ENCODE measurements at places on chromosomes 4 and X.

- DNase-seq = no peak
- H3K4me3 ChIP-seq = no peak overlapping the region
- no peaks in the 10 kb centered on the region for H3K36me3 ChIP-seq
- no peak overlapping the region for H3K27ac ChIP-seq
Observed at GRCh38 chrX:133403984-133404383, 11.3 kb downstream of the GPC4 start.

DNA sequence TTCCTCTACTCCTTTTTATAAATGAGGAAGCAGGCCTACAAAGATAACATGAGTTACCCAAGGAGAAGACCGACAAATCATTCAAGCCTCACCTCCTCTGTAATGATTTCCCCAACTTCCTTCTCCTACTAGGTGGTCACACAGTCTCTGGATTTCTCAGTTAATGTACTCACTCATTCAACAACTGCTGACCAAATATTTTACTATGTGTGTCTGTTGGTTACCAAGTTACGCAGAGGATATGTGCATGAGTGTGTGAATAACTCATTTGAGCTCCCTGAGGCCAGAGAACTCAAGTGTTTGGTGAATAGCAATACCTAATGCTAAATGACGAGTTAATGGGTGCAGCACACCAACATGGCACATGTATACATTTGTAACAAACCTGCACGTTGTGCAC is 10.4 kb downstream of the CASK start:
- no peaks in the 10 kb centered on the region for H3K4me1 ChIP-seq
- H3K27me3 ChIP-seq = no peaks in the 10 kb centered on the region
- no peak overlapping the region for H3K27ac ChIP-seq
- no peak for DNase-seq

DNA sequence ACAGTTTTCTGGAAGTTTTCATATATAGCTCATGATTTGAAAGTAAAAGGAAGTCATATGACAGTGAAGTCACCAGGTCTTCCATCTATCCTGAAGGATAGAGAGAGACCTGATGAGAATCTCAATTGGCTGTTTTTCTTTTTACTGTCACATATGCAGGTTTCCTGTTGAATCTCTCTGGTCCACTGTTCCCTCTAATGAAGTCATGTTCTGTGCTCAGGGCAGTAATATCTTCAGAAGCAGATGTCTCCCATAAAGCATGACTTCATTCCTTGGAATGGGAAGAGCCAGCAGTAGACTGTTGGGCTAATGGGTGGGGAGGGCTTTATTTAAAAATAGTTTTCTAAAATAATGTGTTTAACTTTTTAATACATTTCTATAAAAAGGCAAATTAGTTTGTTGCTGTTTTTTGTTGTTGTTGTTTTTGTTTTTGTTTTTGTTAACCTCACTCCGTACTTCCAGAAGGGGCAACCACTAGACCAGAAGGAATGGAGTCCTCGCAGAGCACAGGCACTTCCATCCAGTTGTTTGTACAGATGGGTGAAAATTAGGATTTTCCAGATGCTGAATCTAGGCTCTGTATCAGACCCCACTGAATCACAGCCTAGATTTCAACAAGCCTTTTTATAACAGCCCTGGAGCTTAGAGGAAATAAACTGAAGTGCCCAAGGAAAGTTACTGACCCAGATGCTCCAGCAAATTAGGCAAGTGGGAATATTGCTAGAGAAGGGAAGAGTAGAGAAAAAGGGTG is 54.2 kb downstream of the AWAT2 start:
- no peaks in the 10 kb centered on the region for H3K36me3 ChIP-seq
- no peak overlapping the region for H3K4me3 ChIP-seq
- no peaks in the 10 kb centered on the region for H3K27me3 ChIP-seq
- no peak for DNase-seq
- no peak overlapping the region for H3K27ac ChIP-seq

DNA sequence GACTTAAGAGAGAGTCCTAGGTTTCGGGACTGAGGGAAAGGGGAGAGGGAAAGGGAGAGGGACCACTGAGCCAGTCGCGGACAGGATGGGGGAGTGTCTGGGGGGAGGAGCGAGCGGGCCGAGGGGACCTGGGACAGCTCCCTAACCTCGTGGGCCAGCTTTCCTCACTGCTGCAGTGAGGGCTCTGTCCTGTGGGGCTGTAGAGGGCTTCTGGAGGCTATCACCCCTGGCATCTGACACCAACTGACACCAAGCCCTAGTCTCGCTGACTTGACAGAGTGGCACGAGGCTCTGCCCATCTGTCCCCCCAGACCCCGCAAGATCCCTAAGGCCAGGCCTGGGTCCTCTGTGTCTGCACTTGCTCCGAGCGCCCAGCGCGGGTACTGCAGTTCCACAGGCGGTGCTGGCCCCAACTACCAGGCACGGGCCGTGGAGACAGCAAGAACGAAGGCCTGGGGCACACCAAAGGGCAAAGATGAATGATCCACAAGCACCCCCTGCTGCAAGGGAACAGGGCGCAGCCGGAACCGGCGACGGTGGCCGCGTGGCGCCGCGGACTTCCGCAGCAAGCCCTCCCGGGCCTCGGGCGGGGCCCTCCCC is 465 bp downstream of the HAUS7 start:
- H3K27me3 ChIP-seq = no peaks in the 10 kb centered on the region
- peak overlapping the region; percentile 71 for H3K4me3 ChIP-seq
- DNase-seq = no peak
- peaks cover 7% of the 10 kb centered on the region for H3K4me1 ChIP-seq

DNA sequence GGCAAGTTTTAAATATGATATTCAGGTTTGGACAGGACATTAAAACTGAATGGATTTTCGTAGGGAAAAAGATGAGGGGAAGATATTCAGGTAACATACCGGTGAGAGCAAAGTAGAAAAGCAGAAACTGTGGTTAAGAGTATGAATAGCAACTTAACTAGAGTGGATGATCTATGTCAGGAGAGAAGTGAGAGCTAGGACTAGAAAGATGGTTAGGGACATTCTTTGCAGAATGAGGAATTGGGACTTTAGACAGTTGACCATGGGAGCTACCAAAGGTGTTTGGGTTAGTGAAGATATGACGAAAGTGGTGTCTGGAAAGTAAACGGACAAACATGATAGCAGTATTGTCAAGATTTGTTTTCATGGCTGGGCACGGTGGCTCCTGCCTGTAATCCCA is 45.2 kb downstream of the ANXA5 start:
- no peak overlapping the region for H3K4me3 ChIP-seq
- no peaks in the 10 kb centered on the region for H3K27me3 ChIP-seq
- DNase-seq = no peak

GRCh38 chr4:38821739-38822138 is 17.1 kb upstream of the TLR1 start:
- peaks cover 34% of the 10 kb centered on the region for H3K36me3 ChIP-seq
- DNase-seq = no peak
- H3K4me1 ChIP-seq = peaks cover 10% of the 10 kb centered on the region

DNA sequence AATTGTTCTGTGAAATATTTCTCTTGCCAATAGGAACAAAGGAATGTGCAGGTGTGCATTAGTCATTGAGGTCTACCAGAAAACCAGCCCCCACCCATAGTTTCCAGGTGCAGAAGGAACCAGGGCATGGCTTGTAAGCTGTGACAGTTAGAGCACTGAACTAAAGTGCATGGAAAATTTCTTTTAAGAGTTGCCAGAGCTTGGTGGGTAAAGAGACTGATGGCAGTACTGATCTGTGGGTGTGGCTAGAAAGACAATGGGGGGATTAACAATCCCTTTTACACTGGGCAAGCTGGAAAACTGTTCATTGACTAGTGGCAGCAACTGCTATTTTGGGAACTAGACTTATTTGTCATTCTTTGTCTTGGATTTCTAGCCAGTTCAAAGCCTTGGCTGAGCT is 326.9 kb downstream of the PCDH19 start:
- no peak overlapping the region for H3K4me3 ChIP-seq
- no peak overlapping the region for H3K27ac ChIP-seq
- no peaks in the 10 kb centered on the region for H3K27me3 ChIP-seq
- no peaks in the 10 kb centered on the region for H3K36me3 ChIP-seq

DNA sequence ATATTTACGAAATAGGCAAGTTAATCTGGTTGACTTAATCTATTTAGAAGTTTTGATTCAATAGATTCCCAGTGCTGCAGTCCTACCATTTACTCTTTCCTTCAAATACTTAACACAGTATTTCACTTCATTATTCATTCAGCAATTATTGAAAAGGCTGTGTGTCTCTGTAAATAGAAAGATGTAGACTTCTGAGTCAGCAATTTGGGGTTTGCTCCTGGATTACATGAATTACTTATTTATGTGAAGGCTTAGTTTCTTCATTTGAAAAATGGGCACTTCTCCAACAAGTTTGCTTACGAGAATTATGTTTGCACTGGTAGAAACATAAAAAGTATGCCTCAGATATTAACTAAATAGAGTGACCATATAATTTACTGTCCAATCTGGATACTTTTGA is 17.4 kb downstream of the ADAM29 start:
- H3K27me3 ChIP-seq = no peaks in the 10 kb centered on the region
- H3K4me1 ChIP-seq = no peaks in the 10 kb centered on the region
- H3K27ac ChIP-seq = no peak overlapping the region

GRCh38 chr4:114393295-114394038 is 205.1 kb upstream of the UGT8 start:
- no peaks in the 10 kb centered on the region for H3K36me3 ChIP-seq
- no peaks in the 10 kb centered on the region for H3K4me1 ChIP-seq
- H3K4me3 ChIP-seq = no peak overlapping the region
- H3K27ac ChIP-seq = no peak overlapping the region
- no peak for DNase-seq

DNA sequence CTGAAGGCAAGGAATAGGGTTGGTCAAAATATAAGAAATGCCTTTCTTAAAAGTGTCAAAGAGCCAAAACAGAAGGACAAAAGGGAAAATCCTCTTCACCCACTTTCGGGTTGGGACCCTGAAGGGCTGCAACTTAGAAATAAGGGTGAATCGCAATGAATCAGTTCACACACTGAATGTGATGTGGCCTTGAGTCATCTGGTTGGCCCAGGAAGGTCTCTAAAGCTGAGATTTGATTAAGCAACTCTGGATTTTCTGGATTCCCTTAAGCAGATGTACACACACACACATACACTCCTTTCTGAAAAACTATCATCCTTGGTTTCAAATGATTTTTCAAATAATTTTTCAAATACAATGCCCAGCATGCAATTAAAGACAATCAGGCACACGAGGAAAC is 13.1 kb downstream of the TAB3 start:
- no peaks in the 10 kb centered on the region for H3K36me3 ChIP-seq
- DNase-seq = no peak
- H3K4me3 ChIP-seq = no peak overlapping the region

DNA sequence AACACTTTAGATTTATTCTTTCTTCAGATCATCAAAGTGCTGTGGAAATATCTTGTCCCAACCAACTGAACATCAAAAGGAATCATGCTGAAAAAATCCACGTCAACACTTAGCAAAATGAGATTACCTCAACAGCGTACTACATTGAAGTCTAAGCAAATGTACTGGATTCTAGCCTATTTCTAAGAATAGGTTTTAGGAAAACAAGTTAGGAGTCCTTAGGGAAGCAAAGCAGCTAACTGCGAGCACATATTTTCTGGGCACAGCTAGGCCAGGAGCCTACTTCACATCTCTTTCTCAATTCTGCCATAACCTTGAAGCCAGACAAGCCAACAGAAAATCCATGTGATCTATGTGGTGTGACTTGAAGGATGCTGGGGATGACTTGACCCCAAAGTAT is 22.2 kb downstream of the KDR start:
- no peak overlapping the region for H3K27ac ChIP-seq
- H3K4me3 ChIP-seq = no peak overlapping the region
- H3K36me3 ChIP-seq = no peaks in the 10 kb centered on the region
- no peak for DNase-seq

GRCh38 chr4:81152839-81153713 is 61.9 kb downstream of the PRKG2 start:
- no peaks in the 10 kb centered on the region for H3K36me3 ChIP-seq
- no peaks in the 10 kb centered on the region for H3K4me1 ChIP-seq
- DNase-seq = no peak
- H3K4me3 ChIP-seq = no peak overlapping the region
- no peaks in the 10 kb centered on the region for H3K27me3 ChIP-seq

- H3K27me3 ChIP-seq = no peaks in the 10 kb centered on the region
- no peak overlapping the region for H3K27ac ChIP-seq
- H3K36me3 ChIP-seq = no peaks in the 10 kb centered on the region
Observed at GRCh38 chrX:152276277-152276676, 137.9 kb upstream of the MAGEA10 start.

GRCh38 chr4:165115301-165115700 is 2.6 kb upstream of the TMEM192 start:
- H3K4me3 ChIP-seq = no peak overlapping the region
- H3K36me3 ChIP-seq = no peaks in the 10 kb centered on the region
- DNase-seq = no peak
- no peak overlapping the region for H3K27ac ChIP-seq

- peaks cover under 1% of the 10 kb centered on the region for H3K36me3 ChIP-seq
- H3K4me3 ChIP-seq = peak overlapping the region; percentile 97
- peak; percentile 87 for DNase-seq
- H3K4me1 ChIP-seq = peaks cover 15% of the 10 kb centered on the region
Observed at GRCh38 chrX:320126-320783, 1.7 kb upstream of the GTPBP6 start.

DNA sequence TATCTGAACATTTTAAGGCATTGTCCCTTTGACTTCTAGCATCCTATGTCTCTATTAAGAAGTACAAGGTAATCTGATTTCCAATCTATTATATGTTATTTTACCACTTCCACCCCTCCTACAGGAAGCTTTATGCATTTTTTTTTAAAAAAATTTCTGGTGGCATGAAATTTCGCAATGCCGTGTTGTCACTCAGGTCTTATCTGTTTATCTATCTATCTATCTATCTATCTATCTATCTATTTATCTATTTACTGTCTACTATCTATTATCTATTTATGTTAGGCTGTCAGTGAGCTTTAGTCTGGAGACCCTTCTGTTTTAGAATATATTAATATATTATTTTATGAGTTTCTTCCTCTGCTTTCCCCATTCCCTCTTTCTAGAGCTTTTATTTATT is 125.3 kb upstream of the FAM9C start:
- no peak overlapping the region for H3K4me3 ChIP-seq
- H3K27me3 ChIP-seq = no peaks in the 10 kb centered on the region
- H3K27ac ChIP-seq = no peak overlapping the region
- no peak for DNase-seq

DNA sequence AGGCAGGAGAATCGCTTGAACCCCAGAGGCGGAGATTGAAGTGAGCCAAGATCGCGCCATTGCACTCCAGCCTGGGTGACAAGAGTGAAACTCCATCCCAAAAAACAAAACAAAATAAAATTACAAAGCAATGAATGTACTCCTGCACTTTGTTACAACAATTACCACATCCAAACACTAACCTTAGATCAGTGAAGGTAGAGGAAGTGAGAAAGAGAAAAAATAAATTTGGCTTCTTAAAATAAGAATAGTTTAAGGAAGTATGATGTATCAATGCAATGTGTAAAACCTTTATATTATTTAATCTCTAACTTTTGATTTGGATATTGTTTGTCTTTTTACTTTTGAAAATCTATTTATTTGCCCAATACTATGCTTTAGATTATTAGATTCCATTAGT is 21.7 kb upstream of the CSN1S1 start:
- no peak overlapping the region for H3K27ac ChIP-seq
- no peaks in the 10 kb centered on the region for H3K4me1 ChIP-seq
- no peak overlapping the region for H3K4me3 ChIP-seq
- H3K27me3 ChIP-seq = no peaks in the 10 kb centered on the region
- H3K36me3 ChIP-seq = no peaks in the 10 kb centered on the region
- DNase-seq = no peak

- no peak for DNase-seq
- no peaks in the 10 kb centered on the region for H3K4me1 ChIP-seq
Observed at GRCh38 chrX:70038951-70039350, 10.8 kb downstream of the AWAT2 start.

- no peak overlapping the region for H3K4me3 ChIP-seq
- no peaks in the 10 kb centered on the region for H3K36me3 ChIP-seq
- H3K27ac ChIP-seq = no peak overlapping the region
- DNase-seq = no peak
- H3K27me3 ChIP-seq = no peaks in the 10 kb centered on the region
Observed at GRCh38 chr4:181213551-181213950, 1029.7 kb upstream of the TENM3 start.

All from spleen (tissue), 13 donors.